Cardiac muscle cell (in vitro differentiated cells and primary cell): ENCODE measurements at places on chromosomes 5 and 9.

DNA sequence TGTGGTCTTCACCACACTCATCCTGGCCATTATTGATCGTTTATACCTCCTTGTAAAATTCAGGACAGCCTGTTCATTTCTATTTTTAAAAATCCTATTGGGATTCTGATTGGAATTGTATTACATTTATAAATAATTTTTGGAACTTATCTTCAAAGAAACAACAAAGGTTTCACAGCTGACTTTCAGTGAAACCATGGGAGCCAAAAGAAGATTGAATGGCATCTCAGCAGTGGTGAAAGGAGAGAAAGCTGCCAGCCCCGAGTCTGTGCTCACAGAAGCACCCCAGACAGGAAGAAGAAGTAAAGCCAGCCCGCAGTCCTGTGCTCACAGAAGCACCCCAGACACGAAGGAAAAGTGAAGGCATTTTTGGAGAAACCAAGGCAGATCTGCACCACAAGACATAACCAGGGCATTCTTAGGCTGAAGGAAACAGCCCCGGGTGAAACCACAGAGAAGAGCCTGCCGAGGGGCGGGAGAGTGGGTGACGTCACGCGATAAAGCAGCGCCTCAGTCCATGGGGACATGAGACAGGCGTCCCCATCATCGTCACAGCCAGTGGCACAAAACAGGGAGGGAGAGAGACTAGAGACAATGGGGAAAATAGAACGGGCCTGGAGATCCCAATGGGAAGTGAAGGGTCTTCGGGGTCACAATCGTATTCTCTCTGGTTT lies 42.5 kb upstream of the SLC9A3 start:
- no peak for DNase-seq

GRCh38 chr5:7473668-7474215 lies 77.8 kb downstream of the ADCY2 start:
- DNase-seq: no peak

GRCh38 chr5:153880106-153880505 lies 158.6 kb downstream of the FAM114A2 start:
- no peak for DNase-seq

DNA sequence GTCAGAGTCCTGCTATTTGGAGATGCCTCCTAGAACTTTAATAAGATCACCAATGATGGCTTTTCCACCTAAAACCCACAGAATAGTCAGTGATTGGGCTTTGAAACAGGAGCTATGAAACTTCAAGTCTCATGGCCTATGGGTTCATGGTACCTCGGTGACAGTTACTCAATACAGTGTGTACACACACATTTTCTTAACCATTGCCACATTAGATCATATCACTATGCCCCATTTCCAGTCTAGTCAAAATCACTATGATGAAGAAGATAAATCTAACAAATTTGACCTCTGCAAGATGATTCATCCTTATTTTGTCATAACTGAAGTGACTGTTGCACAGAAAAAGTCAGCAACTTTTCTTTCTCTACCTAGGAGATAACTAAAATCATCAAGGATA lies 86.8 kb upstream of the OR13F1 start:
- no peak for DNase-seq

GRCh38 chr5:34009610-34010009 lies 1.8 kb upstream of the AMACR start:
- DNase-seq: no peak

DNA sequence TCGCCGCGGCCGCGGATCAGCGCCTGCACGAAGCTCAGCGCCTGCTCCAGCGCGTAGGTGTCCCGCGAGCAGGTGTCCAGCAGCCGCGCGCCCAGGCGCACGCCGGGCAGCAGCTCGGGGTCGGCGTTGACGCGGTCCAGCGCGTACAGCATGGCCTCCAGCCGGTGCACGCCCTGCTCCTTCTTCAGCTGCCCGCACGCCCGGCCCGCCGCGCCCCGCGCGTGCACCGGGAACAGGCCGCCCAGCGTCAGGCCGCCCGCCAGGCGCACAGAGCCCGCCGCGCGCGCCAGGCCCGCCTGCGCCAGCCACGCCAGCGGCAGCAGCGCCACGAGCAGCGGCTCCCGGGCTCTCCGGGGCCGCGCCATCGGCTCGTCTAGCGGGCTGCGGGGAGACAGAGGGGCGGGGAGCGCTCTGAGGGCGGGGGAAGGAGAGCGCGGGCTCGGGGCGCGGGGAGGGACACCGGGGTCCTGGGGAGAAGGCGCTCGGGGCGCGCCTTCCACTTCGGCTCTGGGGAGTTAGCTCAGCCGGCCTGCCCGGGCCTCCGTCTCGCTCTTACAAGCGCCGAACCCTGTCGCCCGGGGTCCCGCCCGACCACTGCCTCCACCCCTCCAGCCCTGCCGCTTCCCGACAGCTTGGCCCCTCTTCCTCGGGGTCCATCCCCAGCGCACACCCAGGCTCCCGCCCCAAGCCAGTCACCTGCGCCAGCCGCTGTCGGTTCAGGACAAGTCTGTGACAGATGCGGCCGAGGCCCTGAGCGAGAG lies at the start of gene GRM6:
Gene GRM6, minus strand, starts transcription at position 741 of the 761 bp plus-strand sequence. Its CDS starts 376 bp downstream, at position 365.
- peak; percentile 2 for DNase-seq

DNA sequence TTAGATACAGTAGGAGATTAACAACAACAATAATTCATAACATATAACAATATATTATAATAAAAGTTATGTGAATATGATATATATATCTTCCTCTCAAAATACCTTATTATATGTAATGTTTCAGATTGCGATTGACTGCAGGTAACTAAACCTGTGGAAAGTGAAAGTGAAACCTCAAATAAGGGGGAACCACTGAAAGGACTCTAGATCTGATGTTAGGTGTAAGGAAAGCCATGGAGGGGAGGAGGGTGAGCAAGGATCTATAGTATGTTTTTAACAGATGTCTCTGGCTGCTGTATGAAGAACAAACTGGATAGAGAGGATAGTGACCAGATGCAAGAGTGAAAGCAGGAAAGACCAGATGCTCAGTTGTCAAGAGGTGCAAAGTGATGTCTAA lies 5.8 kb upstream of the FSTL4 start:
- DNase-seq: no peak

- peak; percentile 48 for DNase-seq
Measured at GRCh38 chr5:488744-489688, 35.2 kb downstream of the SLC9A3 start.

DNA sequence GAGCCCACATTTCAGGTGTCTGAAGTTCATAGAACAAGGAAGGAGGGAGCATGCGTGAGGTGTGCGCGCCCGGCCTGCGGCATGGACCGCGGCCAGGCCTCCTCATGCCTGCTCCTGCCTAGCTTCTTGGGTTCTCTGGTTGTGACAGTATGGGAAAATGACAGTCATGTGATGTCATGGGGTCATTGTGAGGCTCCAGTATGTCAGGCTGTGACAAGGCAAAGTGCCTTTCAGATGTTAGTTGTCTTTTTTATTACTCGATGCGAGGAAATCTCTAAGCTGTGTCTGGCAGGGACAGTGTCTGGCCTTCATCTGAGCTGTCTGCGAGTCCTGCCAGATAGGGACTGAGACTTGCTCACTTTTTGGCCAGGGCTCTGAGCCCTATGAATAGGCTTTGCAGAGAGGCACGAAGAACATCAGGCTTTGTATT lies 13.3 kb downstream of the UCK1 start:
- peak; percentile 50 for DNase-seq

GRCh38 chr9:2574203-2574602 lies 47.4 kb upstream of the VLDLR start:
- no peak for DNase-seq

- DNase-seq: peak; percentile 38
Measured at GRCh38 chr5:172771439-172772111, 580 bp upstream of the DUSP1 start.

- no peak for DNase-seq
Measured at GRCh38 chr5:67792891-67793290, 422.7 kb upstream of the PIK3R1 start.

- no peak for DNase-seq
Measured at GRCh38 chr5:168648576-168648975, 69.4 kb upstream of the PANK3 start.

GRCh38 chr9:97514531-97514930 lies 13.1 kb downstream of the TMOD1 start:
- DNase-seq: no peak

DNA sequence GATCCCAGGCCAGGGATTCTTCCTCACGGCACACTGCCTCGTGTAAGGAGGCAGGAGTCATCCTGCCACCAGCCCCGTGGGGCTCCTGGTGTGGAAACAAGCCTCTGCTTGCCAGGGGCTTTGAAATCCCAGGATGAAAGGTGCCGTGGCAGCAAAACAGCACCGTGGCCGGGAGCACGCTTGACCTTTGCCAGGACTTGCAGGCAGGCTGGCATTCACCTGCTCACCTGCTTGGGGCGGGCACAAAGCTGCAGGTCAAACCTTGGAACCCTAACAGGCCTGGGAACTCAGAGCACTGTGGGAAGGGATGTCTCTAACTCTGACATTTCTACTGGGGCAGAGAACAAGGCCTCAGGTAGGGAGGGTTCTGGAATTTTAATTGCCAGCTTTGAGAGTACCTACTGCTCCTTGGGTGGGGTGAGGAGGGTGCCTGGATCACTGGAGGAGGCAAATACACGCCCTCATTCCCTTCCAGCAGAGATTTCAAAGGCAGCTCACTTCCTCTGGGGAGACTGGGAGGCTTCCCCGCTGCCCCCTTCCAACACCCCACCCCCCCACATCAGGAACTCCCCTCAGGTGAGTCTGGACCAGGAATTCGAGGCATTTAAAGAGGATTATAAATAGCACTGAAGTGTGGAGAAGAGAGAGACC lies 45.6 kb upstream of the STXBP1 start:
- DNase-seq: no peak

DNA sequence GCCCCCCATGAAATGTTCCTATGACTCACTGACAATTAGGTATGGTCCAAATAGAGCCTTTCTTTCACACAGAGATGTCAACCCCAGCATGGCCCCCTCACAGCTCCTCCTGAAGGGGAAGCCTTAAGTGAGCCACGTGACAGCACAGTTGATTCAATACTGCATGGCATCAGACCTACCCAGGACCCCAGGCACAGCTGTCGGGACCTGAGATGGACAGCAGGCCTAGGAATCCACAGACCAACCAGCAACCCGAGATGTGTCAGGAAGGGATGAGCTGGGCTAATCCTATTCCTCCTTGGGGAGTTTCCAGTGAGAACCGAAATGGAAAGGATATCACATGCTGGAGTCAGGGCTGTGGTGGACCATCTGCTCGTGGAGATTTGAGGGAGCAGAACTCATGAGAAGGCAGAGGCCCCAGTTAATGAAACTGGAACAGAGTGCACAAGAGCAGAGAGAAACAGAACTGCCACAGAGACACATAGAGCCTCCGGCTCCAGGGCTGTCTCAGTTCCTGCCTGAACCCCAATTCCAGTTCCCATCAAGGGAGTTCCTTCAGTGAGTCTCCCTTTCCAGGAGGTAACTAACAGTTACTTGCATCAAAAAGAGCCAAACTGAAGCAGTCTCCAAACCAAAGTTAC lies 42.1 kb upstream of the SMIM23 start:
- no peak for DNase-seq

DNA sequence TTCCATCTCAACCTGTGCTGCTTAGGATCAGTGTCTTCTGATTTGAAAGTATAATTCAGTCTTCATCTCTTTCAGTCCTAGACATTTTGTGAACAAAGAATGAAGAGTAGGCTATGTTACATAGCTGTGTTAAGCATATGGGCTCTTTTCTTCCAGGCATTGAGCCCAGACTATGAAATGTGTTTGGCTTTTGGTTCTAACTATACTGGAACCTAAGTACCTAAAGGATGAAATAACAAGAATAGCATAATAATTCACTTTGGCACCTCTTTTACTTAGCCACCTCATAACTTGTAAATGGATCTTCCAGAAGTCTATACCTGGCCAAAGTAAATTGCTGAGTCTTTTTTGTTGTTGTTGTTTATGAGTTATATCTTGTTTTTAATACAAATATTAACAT lies 71.4 kb downstream of the SLF1 start:
- no peak for DNase-seq

GRCh38 chr5:55679556-55679955 lies 32.6 kb downstream of the SLC38A9 start:
- DNase-seq: no peak

- DNase-seq: no peak
Measured at GRCh38 chr9:33942471-33943083, 106.1 kb downstream of the UBAP2 start.

DNA sequence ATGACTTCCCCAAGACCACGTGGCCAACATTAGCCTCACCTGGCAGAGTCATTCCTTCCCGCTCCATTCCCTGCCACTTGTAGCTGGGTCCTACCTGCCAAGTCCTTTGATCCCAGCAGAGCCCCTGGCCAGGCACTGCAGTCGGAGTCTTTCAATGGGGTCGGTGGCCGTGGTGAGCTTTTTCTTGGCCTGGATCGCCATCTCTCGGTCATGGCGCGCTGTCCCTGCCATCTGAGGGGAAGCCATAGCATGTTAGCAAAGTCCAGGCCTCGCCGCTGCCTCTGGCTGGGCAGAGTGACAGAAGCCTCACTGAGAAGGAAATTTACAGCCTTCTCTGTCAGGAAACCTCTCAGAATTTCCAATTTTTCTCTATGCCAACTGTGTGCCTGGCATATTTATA lies 17.5 kb downstream of the CAPSL start:
- DNase-seq: peak; percentile 30

GRCh38 chr5:119902593-119902992 lies 273.2 kb downstream of the FAM170A start:
- no peak for DNase-seq

DNA sequence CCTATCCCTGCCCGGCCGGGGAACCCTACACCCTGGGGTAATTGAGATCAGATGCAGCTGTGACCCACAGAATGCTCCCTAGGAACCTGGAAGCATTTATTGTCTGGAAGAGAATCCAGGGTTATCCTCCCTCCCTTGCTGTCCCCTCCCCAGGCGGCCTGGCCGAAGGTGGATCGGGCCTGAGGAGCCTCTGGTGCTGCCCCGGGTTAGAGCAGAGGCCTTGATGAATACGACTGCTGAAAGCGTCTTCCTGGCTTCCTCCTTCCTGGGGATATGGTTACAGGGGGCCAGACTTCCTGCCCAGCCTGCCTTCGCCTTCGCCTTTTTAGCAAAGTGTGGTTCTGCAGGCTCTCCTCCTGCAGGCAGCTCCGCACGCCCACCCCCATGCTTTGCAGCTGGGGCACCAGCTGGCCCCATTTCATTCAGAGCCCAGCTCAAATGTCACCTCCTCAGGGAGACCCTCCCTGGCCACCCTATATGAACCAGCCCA lies 22.5 kb upstream of the PTGS1 start:
- no peak for DNase-seq

DNA sequence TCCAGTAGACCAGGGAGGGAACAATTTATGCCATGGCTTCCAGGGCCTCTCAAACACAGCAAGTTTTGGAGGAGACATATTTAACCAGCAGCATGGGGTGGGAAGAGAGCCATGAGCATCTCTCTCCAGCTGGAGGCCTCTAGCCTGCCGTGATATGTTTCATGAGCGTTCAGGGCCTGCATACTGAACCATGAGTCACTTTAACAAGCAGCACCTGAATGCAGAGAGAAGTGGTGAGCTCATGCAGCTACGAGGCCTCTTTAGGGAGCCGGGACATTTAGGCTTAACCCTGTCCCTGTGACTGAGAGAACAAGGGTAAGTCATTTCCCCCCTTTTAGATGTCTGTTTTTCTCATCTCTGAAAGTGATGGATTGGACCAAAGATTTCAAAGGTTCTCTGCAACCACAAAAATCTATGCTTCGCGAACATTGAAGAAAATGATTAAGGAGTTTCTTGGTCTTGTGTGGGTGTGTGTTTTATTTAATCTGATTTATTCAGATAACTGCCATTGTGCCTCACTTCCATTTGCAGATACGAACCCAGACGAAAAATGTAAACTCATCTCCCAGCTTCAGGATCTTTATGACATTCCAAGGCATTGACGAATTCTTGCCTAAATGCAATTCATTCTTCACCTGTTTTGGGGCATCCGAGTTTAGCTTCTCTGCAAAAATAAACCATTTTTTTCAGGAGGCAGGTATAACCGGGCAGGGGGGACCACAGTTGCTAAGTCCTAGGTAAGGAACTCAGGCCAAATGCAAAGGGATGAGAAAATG lies 157.0 kb downstream of the GABBR2 start:
- DNase-seq: peak; percentile 21
